ENCODE measurements at places on chromosomes 11 and 22.

DNA sequence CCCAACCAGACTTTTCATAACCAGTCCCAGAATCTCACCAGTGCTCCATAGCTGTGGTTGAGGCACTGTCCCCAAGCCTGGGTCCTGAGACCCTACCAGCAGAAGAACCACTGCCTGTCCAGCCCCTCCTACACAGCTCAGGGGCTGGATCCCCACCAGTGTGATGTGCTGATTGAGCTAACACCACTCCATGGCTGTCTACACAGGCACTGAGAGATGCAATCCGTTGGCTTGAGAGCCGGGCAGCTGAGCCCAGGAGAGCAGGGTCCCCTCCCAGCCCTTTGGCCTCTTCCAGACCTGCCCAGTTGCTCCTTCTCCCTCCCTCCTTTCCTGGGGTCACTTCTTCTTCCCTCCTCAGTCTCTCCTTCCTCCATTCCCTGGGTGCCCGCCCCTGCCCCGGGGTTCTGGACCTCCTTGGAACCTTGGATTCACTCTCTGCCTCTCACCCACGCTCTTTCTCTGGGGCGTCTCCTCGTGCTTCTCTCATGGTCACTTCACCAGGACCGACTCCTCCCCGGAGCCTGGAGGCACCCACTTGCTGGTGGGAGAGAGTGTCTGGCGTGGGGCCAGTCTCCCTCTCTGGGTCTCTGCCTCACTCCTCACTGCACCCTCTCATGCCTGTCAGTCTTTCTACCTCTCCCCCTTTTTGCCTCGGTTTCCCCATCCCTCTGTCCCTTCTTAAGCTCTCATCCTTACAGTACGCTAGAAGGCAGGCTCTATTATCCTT, 706 bp upstream of the SCYL1 start:
- no peak for DNase-seq

DNA sequence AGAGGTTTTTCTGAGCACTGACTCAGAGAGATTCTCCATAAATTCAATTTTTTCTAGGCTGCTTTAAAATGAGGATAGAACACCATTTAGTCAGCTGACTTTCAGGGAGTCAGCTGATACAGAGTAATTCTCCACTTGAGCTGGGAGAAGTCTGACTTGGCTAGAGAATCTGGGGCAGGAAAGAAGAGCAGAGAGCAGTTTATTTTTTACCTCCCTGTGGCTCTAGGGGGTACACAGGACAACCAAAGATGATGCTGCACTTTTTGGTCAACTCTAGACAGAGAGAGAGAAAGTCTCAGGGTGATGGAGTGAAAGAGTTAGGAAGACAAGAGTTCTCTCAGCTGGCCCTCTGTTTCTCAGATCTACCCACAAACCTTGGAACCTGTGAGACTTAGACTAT, 67.3 kb upstream of the EED start:
- no peak for DNase-seq

GRCh38 chr22:48727454-48728058, 1100.1 kb downstream of the BRD1 start:
- DNase-seq = no peak

DNA sequence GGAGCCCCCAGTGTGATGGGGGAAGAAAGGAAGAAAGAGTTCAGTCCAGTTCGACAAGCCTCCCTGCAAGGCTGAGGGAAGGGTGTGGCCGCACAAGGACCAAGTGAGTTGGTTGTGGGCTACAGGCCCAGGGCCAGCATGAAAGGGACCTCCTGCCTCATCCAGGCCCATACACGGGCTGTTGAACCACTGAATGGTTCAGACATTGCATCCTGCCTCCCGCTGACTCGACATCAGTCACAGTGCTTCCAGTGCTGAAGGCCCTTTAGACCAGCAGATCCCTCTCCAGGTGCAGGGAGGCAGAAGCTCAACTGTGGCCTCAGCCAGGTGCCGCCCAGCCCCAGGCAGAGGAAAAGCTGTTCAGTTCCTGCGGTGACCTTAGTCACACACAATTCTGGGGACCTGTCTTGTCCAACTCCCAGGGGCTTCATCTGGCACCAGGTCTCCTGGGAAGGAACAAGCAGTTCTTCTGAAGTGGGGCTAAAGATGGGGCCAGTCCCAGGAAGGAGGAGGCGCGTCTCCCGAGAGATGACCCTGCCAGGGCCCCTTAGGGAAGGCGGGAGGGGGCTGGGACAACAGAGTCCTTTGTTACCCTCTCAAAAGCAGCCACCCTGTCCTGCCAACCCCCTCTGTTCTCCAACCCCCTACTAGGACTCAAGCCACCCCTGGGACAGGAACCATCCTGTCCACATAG, 6.6 kb downstream of the ARRB1 start:
- no peak for DNase-seq

- no peak for DNase-seq
Observed at GRCh38 chr11:104765401-104766095, 132.7 kb downstream of the CASP12 start.

GRCh38 chr22:22161924-22162851, 82.4 kb upstream of the VPREB1 start:
- no peak for DNase-seq

DNA sequence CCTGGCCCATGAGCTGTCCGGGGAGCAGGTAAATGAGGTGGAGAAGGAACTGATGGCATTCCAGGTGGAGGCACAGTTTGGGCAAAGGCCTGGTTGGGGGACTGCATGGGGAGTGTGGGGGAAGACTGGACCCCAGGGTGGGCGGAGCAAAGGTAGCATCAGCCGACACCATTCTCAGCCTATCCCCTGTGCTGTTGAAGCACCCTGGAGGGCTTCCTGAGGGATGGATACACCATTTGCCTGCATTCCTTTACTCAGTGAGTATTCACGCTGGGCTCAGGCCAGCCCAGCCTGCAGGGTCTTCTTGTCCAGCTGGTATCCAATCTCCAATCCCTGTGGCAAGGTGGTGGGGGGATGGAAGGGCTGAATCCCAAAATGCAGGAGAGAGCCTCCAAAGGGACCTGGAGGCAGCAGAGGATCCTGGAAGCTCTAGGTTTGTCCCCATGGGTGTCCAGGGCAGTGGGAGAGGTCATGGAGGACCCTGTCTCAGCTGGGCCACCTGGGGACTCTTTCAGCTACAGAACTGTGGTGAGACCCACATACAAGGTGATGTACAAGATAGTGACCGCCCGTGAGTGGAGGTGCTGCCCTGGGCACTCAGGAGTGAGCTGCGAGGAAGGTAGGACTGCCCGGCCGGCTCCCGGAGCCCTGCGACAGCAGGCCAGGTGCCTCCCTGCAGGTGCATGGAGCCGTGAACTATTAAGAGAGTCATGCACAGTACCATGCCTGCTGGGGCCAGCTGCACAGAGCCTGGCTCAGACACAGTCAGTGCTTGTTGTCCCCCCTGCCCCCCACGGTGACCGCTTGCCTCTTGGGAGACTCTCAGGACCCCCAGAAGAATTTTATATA, 9.5 kb downstream of the EMID1 start:
- DNase-seq = no peak

GRCh38 chr11:85483861-85484260, 143.3 kb downstream of the DLG2 start:
- no peak for DNase-seq

DNA sequence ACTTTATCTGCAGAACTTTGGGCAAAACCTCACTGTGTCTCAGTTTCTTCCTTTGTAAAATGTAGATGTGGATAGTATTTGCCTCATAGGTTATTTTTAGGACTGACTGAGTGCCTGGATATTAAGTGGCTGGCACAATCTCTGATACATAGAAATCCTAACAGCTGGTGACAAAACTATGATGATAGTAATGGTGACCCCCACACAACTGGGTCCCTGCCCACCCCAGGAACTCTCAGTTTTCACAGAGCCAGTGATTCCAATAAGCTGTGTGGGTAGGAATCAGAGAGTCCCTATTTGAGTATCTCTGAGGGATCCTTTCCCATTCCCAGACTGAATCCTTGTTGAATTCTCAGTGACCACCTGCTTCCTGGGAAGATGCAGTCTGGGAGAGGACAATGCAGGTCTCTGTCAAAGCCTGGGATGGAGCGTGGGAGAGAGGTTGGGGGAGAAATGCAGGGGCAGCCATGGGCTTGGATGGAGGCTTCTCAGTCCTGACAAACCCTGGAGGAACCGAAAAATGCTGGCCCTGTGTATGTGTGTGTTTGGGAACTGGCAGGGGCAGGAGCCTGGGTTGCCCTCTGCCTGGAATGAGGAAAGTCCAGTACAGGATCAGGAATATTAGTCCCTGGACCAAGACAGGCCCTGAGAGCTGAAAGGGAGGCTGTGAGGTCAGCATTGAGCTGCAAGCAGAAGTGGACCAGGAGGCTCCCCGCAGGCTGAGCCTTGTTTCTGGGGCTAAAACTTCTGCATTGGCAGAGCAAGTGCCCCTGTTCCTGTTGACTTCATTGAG, 6.1 kb upstream of the P2RY6 start:
- no peak for DNase-seq

DNA sequence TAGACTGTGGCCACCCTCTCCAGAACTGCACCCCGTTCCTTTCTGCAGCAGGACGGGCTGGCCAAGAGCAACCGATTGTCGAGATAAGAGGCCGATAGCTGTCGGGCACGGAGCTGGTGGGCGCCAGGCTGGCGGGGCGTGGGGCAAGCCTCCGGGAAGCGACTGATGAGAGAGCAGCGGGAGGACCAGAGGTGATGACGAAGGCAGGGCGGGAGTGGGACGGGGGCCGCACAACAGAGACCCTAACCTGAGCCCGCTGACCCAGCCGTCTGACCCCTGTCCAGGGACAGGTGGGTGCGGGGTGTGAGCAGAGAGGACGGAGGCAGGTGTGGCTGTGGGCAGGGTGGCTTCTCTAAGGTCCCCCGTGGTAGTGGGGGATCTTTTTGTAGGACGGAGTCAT, 7.3 kb upstream of the BRSK2 start:
- no peak for DNase-seq

DNA sequence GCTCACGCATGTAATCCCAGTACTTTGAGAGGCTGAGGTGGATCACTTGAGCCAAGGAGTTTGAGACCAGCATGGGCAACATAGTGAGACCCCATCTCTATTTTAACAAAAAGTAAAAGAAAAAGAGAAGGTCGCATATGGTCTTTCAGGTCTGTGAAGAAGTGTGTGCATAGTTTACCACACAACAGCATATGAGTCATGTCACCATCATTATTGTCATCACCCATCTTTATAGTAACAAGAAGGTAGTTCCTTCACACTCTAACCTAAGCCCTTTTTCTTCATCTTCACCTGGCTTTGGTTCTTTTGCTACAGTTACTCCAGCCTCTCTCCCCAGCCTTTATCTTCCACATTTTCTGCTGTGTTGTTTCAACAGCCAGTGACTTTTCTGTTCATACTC, 39.2 kb downstream of the PACS1 start:
- DNase-seq = no peak

DNA sequence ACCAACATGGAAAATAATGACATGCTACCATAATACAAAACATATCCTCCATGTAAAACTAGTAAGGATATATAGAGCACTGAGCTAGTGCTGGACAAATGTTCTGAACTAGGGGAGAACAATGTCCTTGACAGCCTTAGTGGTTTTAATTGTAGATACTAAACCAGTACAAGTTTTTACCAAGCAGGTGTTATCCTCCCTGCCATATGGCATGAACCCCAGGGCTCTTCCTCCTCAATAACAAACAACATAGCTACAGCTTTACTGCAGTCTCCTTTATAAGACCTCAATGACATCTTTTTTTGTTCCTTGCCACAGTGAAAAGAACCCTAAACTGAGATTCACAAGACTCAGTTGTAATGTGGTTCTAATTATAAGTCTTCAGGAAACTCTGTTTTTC, 70.2 kb upstream of the GDPD4 start:
- DNase-seq = no peak

DNA sequence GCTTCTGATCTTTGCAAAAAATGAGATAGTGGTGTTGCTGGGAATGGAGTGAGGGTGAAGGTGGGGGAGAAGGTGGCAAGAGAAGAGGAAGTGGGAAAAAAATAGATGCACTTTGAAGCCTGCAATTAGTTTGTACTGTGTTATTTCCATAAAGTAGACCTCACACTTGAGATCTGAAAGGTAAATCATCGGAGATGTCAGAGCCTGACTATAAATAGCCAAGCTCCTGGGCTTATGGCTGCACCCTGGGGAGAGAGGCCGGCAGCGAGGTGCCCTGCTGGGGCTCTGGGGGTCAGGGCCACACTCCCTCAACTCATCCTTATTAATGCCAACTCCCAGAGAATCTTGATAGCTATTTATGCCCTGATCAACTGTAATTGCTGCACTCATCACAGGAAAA, 134.4 kb downstream of the NXPE2 start:
- DNase-seq = no peak

DNA sequence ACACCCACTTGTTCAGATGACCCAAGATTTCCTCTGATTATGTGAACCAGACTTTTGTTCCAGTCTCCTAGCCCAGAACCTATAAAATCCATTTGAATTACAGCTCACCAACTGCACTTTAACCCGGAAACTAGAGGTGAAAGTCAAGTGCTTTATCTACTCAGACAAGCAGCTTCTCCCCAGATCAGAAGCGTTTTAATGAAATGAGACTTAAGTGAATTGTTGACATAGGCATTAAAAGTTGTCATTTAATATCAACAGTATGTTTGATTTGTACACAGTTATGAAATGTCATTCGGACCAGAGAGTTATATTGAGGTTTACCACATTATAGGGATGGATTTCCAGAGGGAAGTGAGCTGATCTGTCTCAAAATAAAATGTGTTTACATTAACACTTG, 52.0 kb downstream of the CADM1 start:
- no peak for DNase-seq

DNA sequence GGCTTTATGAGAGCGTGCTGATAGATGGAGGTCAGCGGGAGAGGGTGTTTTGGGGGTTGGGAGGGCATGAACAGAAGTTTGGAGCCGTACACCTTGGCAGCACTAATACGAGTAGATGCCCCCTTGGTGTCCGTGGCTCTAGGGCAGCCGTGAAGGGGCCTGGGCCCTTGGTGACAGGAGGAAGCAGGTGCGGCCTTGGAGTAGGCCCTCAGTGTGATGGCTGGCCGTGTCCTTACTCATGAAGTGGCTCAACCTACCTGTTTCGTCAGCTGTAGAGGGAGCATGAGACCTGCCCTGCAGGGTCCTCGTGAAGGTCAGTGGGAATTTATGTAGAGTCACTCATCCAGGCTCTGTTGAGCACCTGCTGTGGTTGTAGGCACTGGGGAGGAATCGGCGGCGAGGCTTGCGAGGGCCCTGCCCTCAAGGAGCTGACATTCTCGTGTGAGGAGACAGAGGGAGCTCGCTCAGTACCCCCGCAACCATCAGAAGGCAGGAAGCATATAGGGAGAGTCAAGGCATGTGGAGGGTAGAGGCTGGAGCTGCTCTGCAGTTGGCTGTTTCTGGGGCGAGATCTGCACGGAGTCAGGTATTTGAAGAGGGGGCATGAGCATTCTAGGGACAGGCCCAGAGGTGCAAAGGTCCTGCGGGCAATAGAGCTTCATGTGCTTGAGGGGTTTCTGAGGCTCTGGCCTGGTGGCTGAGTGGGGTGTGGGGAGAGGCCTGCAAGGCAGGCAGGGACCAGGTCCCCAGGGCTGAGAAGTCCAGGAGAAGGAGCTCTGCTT, 39.6 kb downstream of the TBC1D22A start:
- no peak for DNase-seq

GRCh38 chr11:30605036-30605605, 19.0 kb upstream of the MPPED2 start:
- DNase-seq = no peak

Data from activated CD4-positive, alpha-beta T cell treated with anti-CD3 and anti-CD28 coated beads, Interleukin-2, amount 50 U/mL, for 48 hours (primary cell).